ENCODE measurements at places on chromosomes 1 and 21.

DNA sequence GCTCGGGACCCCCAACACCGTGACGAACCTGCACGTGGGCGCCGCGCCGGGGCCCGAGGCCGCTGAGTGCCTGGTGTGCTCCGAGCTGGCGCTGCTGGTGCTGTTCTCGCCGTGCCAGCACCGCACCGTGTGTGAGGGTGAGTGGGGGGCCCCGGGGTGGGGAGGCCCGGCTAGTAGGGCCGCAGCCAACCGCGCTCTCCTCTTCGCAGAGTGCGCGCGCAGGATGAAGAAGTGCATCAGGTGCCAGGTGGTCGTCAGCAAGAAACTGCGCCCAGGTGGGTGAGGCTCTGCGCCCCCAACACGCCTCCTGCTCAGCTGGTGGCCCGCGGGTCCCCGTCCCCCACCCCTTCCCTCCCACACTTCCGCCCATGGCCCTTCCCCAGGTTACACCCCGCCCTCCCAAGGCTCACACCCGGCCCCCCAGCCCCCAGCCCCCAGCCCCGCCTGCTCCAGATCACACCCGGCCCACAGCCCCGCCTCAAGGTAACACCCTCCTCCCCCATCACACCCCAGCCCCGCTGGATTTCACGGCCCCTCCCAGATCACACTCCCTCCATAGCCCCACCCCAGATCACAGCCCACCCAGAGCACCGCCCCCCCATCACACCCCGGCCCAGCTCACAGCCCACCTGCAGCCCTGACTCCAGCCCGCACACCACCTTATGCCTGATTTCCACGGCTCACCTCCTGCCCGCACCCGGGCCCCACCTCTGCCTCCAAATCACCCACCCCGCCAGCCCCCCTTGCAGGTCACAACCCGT is 2.4 kb upstream of the MMP23B start:
- peak; percentile 65 for DNase-seq

DNA sequence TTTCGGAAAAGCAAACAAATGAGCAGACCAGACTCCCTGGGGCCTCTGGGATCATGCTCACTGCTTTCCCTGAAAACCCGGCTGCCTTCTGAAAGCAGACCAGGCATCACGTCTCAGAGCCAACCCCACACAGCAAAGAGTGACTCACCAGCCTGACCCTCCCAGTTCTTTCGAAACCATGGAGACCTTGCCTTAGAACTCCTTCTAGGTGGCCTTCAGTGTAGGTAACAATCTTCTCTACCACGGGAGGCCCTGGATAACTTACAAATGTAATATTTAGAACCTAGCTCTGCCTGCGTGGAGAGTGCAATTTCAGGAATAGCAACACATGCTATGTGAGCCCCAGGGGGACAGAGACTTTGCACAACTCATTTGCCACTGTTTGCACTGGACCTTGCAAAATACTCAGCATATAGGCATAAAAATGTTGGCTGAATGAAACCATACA is 105.2 kb downstream of the SUSD4 start:
- no peak for DNase-seq

DNA sequence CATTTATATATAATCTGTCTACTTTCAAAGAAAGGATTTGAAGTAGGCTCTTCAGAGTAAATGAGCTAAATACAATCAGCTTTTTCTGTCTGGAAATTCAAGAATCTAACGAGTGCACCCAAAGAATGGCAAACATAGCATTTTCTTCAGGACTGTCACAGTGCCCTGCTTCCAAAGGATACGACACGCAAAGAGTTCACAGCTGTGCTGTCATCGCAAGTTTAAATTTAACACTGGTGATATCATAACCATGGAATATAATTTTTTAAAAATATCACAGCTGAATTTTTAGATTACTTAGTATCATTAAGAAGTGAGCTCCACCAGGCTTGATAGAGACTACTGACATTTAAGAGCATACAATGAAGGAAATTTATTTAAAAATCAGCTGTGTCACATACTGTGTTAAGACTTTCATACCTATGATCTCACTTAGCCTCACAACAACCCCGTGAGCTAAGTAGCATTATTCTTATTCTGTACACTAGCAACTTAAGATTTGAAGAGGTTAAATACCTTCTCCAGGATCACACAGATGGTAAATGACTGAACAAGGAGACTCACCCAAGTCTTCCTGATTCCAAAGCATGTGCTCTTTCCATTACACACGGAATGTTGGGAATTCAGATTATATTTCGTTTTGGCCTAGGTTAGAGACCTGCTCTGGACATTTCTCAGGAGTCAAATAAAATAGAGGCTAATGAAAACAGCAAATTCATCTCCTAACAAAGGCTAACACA is 46.2 kb upstream of the PRRX1 start:
- DNase-seq = no peak

- no peak for DNase-seq
Observed at GRCh38 chr1:114384922-114385321, 126.1 kb downstream of the TRIM33 start.

GRCh38 chr21:43345746-43346409 is 81.1 kb downstream of the SIK1 start:
- DNase-seq = peak; percentile 69

- no peak for DNase-seq
Observed at GRCh38 chr1:217622042-217622441, 8.8 kb downstream of the GPATCH2 start.

GRCh38 chr21:45644041-45644906 is 749 bp downstream of the PCBP3 start:
- peak; percentile 38 for DNase-seq

DNA sequence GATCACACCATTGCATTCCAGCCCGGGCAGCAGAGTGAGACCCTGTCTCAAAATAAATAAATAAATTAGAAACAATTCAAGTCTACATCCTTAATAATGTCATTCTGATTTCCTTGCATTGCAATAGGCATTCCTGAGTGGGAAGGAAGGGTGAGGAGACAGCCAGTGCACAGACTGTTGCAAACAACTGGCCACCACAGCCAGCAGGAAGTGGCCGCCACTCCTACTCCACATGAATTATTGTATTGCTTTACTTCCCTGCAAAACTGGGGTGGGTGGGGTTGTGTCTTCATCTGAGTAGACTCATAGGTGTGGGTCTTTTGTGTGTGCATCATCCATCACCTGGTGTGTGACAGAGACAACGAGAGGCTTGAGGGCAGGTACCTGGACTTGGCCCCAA is 60.1 kb downstream of the OPTC start:
- no peak for DNase-seq

DNA sequence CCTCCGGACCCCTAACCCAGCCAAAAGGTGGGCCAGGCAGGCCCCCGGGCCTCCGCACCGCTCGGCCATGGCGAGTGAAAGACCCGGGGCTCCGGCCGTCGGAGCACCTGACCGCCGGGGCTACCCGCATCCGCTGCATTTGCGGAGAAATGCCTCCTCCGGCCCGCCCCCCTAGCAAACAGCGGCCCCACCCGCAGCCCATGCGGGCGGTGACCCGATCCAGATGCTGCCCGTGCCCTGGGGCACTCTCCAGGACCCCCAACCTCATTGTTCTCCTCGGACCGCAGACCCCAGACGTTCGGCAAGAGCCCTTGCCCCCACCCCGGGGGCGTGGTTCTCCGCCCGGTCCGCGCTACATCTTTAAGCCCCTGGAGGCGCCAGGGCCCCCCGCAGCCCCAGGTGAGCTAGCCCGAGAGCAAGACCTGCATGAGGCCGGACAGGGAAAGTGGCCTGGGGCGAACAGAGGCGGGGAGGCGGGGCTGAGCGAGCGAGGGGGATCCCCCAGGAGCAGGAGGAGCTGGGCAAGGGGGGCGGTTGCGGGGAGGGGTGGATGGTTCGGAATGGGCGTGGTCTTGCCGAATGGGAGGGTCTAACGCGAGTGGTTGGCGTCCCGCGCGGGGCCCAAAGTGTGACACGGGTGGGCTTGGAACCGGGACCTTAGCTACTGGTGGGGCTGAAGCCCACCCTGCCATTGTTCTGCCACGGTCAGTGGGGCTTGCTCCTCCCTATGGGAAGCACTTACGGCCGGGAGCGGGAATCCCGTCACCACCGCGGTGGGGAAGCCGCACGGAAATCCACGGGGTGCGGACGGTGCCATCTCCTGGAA is 6.3 kb upstream of the CRYBG2 start:
- DNase-seq = peak; percentile 66

DNA sequence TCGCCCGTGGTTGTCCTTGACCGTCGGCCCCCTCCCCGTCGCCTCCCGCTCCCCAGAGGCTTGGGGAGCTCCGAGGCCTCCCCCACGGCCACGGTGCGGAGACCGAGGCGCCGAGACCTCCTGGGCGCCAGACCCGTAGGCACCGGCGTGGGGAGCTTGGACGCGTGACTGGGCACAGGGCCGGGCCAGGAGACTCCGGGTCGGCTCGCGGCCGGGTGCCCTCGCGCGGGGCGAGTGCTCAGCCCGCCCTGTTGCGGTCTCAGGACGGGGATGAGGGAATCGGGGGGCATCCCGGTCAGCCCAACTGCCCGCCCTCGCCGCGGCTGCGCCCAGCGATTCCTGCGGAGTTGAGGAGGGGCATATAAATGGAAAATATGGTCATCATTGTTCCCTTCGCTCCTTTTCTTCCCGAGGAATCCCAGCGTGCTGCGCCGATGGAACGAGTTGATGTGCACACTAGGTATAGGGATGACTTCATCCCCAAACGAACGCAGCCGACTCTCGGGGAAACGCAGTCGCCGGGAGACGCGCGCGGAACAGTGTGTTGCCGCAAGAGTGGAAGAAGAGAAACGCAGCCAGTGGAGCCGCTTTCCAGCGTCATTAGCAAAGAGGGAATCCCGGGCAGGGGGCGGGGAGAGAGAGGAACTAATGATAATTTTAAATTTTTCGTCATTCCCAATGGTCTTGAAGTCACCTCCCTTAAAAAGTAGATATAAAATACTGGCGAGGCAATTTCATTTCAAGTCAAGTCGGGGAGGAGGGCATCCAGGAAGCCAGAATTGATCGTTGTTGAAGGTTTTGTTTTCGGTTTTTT is 747 bp upstream of the ENAH start:
- DNase-seq = peak; percentile 36

- DNase-seq = no peak
Observed at GRCh38 chr1:76668046-76668445, 199.2 kb upstream of the ST6GALNAC5 start.

DNA sequence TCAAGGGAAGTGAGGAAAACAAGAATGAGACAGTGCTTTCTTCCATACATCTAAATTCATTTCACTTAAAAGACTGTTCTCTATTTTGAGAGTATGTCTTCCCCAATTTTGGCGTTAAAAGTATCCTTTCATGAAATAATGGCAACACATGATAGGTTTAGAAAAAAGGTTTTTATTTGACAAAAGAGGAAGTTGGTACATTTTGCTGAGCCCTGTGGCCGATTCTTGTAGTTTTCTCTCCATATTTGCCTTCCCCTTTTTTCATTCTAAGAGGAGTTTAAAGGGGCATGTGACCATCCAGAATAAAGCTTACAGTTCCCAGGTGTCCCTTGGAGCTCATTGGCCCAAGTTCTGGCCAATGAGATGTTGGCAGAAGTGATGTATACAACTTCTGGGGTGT is 140.4 kb upstream of the KCNE2 start:
- DNase-seq = no peak

Data from activated CD4-positive, alpha-beta T cell treated with anti-CD3 and anti-CD28 coated beads for 48 hours (primary cell).